ENCODE measurements at places on chromosomes 6 and 20.
A peak's percentile ranks its signal among the peaks of the same experiment; 100 is the strongest.

GRCh38 chr20:33007376-33008335, at the start of gene BPIFB2:
Gene BPIFB2, plus strand, starts transcription at chr20:33007704. Its CDS starts 871 bp downstream, at chr20:33008575.
- no peak for DNase-seq

- peak; percentile 99 for DNase-seq
Observed at GRCh38 chr6:41779788-41780550, at the start of gene FRS3. Gene FRS3, minus strand, starts transcription at chr6:41779900. Its CDS starts 2,913 bp downstream, at chr6:41776987.

- DNase-seq: no peak
Observed at GRCh38 chr6:139695361-139695760, 320.9 kb upstream of the CITED2 start.

- DNase-seq: no peak
Observed at GRCh38 chr6:134415656-134416055, 97.7 kb upstream of the SGK1 start.

DNA sequence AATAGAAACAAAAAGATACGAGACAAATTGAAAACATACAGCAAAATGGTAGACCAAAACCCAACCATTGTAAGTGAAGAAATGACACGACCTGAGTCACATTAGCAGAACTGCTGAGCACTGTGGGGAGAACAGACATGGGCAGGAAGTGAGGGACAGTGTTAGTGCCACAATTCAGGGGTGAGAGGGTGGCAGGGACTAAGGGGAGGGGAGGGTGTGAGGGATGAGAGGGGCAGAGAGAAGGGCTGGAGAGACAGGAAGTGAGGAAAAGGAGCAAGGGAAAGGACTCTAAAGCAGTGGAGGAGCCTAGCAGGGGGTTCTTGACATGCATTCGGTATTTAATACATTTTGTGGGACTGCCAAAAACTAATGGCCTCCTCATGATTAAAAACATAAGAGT, 45.0 kb upstream of the TRIM26 start:
- peak; percentile 21 for DNase-seq

- DNase-seq: no peak
Observed at GRCh38 chr6:119172824-119173223, 94.4 kb upstream of the FAM184A start.

DNA sequence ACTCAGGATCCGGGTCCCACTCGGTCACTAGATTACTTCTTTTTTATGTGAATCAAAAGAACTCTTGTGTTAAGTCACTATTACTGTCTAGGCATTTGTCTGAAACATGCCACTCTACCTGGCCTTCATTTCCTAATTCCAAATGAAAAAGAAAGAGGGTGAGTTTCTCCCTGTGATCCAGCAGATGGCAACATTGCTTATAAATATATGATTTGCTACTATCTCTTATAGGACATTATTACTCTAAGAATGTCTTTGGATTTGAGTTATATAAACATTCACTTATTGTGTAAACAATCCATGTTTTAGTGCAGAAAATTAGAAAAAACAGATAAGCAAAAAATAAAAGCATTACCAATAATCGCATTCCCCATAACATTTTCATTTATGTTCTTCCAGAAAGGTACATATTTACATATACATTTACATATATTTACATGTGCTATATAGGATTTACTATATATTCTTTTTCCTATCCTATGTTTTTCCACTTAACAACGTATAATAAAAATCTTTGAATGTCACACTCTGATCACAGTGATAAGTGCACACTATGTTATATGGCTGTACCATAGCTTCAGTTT, 66.9 kb downstream of the FAXC start:
- no peak for DNase-seq

GRCh38 chr6:168342636-168343035, 23.1 kb upstream of the DACT2 start:
- DNase-seq: no peak

DNA sequence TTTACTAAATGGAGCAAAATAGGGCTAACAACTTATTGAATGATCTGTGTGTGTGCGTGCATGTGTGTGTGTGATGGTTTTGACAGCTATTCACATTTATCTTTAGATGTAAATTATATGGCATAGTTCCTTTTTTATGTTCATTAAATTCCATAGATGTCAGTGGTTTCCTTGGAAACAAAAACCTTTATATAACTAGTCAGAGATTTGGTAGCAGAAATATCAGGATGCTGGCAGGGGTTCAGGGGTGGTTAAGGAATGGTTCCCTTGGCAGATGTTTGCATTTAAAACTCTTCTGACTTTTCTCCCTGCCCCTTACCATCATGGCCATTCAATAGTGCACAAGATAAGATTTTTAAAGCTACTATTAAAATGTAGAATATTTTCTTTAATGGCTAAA, 256.6 kb downstream of the PLCB1 start:
- no peak for DNase-seq

DNA sequence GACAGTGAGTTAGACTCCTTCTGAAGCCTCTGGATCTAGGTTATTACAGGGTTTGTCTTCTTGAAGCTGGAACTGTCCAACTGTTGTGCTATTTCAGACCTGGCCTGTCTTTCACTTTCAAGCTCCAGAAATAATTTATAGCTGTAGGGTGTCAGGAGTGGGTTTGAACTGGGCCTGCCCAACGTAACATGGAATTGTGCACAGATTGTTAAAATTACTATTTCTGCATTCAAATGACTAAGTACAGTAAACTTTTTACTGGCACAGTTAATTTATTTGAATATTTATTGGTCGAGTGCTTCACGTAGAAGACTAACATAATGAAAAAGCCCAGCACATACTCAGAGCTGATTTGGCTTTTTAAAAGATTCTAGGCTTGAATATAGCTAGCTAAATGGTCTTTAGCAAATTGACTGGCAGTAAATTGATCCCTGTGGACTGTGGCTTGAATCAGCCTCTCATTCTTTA, 74.3 kb downstream of the ARID1B start:
- DNase-seq: no peak

DNA sequence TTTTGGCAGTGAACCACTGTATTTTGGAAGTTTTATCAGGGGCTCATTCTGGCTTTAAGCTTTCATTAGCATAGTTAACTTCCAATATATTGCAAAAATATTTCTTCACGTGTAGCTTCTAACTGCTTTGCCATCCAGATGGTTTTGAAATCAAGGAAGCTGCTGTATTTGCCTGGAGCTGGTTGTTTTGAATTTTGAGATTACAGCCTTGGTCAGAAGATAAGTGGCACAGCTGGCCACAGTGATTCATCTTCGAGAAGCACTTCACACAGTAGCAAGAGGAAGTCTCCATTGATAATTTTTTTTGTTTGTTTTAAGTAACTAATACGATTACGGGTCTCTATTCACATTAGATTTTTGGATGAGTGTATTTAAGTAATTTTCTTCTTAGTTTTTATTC, 3.8 kb downstream of the APCDD1L start:
- no peak for DNase-seq

- DNase-seq: no peak
Observed at GRCh38 chr6:63099772-63100459, 111.4 kb upstream of the FKBP1C start.

- DNase-seq: no peak
Observed at GRCh38 chr6:53391170-53391569, 42.4 kb upstream of the ELOVL5 start.

DNA sequence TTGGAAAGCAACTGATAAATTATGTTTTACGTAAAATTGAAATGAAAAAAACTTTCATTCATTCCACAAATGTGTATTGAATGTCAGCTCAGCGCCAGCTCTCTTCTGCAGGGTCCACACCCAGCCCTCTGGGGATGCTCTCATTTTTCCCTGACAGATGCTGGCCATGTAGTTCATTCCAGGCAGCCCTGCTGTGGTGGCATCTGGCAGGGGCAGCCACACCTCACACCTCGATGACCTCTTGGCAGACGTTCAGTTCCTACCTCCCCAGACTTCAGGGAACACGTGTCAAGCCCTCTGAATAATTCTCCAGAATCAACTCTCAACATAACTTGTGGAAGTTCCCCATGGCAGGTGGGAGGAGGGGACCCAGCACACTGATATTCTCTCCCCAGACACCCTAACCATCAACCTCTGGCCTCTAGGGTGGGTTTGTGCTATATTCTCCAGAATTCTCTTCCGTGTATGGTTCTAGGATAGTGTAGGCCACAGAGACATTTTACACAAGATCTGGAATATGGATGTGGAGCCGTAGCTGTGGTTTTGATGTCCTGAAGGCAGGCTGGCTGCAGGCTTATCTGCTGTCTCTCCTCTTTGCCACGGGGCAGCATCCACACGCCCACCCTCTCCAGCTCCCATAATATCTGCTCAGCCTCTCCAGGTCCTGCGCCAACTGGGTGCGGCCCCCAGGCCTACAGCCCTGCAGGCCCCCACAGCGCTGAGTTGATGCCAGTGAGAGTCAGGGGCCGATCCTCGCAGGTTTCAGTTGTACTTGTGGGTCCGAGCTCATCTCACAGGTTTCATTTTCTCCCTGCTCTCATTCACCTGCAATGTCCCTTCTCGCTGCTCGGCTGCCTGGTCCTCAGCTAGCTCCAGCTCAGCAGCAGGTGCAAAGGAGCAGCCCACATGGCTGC, 175.8 kb upstream of the ARID1B start:
- DNase-seq: no peak

DNA sequence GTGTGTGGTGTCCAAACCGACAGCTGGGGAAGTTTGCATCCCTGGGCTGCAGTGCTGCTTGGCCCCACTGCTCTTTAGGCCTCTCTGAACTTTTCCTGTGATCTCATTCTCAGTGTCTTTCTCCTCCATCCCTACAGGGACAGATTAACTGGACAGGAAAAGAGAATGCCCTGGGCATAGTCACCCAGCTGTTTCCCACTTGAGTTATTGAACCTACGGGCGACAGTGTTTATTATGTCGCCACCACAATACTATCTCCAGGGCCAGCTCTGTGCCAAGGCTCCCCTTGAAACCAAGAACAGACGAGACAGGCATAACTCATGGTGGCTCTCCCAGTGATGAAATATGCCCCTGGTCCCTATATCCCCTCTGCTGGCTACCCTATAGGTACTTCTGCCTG, 147.8 kb upstream of the EPHA7 start:
- no peak for DNase-seq

DNA sequence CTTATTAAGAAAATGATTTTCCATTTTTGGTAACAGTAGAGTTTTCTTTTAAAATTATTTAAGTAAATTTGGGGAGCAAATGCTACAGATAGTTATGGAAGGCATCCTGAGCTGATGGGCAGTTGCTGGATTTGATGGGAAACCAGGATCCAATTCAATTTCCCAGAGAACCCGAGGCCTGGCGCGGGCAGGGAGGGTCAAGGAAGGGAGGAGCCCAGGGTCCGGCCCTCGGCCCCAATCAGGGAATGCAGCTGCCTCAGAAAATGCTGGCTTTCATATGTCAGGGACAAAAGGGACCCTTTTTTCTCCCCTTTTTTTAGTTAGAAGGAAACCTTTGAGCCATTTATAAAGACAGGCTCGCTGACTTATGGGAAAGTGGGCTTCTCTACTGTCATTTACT, 42.1 kb downstream of the CTCFL start:
- no peak for DNase-seq

GRCh38 chr6:14059791-14060436, 57.7 kb upstream of the CD83 start:
- no peak for DNase-seq

- DNase-seq: no peak
Observed at GRCh38 chr6:156875062-156875461, 97.9 kb downstream of the ARID1B start.

DNA sequence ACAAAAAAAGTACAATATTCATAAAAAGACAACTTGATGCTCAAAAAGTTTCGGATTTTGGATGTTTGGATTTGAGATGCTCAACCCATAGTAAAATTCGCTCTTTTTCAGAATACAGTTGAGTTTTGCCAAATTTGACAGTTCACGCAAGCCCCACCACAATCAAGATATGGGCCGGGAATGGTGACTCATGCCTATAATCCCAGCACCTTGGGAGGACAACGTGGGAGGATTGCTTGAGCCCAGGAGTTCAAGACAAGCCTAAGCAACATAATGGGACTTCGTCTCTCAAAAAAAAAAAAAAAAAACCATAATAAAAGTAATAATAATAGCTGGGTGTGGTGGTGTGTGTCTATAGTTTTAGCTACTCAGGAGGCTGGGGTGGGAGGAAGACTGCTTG, 51.3 kb downstream of the PHF20 start:
- no peak for DNase-seq
